ENCODE measurements at places on chromosomes 1 and 21.

DNA sequence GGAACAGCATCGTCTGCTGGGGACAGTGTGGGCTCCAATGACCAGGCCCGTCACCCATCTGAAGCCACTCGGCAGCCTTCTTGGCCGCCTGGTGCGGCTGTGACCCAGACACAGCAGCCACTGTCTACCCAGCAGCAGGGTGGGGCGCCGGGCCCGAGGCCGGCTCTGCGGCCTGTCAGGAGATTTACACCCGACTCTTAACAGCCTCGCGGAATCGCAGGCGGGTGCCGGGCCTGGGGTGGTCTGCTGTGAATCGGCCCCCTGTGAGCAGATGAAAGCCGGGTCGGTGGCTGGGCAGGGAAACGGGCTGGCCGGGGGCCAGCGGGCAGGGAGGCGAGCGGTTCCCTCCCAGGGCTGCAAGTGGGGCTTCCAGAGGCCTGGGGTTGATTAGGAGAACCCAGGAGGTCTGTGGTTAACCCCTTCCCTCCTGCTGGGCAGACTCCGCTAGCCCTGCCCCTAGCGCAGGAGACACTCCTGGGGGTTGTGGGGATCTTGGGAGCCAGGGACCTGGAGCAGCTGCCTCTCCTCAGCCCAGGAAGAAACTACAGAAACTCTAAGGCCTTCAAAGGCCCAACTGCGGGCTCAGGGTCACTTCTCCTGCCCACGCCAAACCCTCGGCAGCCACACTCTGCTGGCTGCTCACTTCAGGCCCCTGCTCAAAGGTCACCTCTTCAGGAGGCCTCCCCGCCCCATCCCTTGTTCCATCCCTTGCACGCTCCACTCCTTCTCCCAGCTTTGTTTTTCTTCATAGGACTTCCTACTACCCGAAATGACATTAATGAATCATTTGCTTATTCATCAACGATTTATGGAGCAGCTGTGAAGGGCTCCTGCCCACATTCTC, 15.6 kb downstream of the RUNX3 start:
- no peak for DNase-seq

DNA sequence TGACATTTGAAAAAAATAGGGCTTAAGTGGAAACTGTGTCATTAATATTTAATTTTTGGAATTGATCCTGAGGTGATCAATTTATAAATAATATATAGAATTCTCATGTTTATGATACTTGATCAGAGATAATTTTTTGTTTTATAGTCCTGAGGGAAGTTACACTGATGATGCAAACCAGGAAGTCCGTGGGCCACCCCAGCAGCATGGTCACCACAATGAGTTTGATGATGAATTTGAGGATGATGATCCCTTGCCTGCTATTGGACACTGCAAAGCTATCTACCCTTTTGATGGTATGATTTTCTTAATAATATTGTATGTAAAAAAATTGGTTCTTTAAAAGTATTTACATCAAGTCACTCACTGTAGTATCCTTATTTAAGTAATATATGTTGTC, 101.2 kb downstream of the FNBP1L start:
- DNase-seq, result no peak

DNA sequence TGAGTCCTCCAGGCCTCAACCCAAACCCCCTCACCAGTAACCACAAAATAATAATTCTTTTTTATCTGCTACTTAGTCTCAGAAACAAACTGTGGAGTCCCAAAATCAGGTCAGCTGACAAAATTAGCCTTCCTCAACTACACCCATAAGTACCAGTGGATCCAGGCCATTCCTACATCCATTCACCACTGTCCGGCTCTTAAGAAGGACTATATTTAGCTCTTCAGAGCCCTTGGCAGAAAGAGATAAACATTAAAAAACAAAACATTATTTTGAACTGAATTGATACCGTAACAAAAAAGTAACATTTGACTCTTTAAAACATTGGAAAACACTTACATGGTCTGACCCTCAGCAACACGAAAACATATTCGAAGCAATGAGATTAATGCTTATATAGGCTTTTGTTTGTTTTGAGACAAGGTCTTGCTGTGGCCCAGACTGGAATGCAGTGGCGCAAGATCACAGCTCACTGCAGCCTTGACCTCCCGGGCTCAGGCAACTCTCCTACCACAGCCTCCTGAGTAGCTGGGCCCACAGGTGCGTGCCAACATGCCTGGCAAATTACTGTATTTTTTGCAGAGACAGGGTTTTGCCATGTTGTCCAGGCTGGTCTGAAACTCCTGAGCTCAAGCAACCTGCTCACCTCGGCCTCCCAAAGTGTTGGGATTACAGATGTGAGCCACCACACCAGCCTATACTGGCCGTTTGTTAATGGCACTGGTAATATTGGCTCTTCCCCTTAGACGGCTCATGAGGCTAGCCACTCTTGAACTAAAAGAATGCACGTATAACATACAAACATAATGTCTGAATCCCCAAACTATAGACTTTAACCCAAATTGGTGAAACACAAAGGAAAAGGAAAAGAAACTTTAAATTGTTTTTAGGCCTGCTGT, 330.7 kb downstream of the SMYD3 start:
- no peak for DNase-seq

- DNase-seq, result no peak
Observed at GRCh38 chr1:197544553-197544952, 230.7 kb downstream of the DENND1B start.

DNA sequence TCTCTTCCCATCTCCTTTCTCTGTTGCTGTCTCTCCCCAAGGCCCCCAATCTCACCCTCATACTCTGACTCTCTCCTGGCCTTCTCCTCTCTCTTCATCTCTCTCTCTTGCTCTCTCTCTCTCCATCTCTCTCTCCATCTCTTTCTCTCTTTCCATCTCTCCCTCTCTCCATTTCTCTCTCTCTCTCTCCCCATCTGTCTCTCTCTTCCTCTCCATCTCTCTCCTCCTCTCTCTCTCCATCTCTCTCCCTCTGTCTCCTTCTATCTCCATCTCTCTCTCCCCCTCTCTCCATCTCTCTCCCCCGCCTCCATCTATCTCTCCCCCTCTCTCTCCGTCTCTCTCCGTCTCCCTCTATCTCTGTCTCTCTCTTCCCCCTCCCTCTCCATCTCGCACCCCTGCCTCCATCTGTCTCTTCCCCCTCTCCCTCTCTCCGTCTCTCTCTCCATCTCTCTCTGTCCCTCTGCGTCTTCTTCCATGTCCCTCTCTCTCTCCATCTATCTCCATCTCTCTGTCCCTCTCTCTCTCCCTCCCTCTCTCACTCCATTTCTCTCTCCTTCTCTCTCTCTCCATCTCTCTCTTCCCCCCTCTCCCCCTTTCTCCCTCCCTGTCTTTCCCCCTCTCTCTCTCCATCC, 16.0 kb upstream of the EPHA8 start:
- no peak for DNase-seq

GRCh38 chr1:223224465-223224864, 81.4 kb upstream of the TLR5 start:
- no peak for DNase-seq

DNA sequence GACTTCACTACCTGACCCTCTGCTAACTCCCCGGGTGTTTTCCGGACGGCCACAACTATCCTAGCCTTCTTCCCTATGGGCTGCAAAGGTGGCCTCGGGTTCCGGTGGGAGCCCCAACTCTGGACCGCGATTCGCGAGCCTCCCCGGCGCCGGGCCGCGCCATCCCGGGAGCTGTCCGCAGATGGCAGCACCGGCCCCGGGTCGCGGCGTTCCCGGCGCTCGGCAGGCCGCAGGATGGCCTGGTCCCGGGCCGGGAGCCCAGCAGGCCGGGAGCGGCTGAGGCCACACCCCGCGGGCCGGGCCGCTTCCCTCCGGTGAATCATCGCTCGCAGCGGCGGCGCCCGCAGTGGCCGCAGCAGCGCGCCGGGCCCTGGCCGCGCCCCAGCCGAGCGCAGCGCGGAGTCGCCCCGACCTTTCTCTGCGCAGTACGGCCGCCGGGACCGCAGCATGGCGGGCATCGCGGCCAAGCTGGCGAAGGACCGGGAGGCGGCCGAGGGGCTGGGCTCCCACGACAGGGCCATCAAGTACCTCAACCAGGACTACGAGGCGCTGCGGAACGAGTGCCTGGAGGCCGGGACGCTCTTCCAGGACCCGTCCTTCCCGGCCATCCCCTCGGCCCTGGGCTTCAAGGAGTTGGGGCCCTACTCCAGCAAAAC, at the start of gene CAPN2:
Gene CAPN2, plus strand, starts transcription at position 346 of the 656 bp plus-strand sequence. Its CDS starts 102 bp downstream, at position 448.
- no peak for DNase-seq

GRCh38 chr1:96968983-96969382, 247.4 kb downstream of the PTBP2 start:
- DNase-seq, result no peak

- DNase-seq, result no peak
Observed at GRCh38 chr1:205518661-205519540, 14.4 kb downstream of the CDK18 start.

- no peak for DNase-seq
Observed at GRCh38 chr1:206847337-206847834, 18.0 kb upstream of the IL20 start.

DNA sequence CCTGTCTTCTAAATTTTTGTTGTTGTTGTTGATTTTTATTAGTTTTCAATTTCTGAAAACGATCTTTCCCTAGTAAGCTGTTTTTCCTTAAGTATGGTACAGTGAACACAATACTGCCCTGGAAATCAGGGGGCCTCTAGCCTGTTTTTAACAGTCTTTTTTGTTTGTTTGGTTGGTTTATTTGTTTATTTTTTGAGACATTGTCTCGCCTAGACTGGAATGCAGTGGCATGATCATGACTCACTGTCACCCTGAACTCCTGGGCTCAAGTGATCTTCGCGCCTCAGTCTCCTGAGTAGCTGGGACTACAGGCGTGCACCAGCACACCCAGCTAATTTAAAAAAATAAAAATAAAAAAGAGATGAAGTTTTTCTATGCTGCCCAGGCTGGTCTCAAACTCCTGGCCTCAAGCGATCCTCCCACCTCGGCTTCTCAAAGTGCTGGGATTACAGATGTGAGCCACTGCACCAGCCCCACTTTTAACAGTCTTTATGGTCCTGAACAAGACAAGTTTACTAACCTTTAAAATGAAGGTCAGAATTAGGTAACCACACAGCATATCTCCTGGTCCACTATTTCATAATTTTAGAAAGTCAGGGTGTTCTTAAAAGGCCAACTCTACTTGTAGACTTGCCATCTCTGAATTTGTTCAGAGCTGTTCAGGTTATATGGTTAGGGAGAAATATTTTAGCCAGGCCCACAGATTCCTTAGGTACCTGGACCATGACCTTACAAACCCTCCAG, 35.4 kb downstream of the TBCE start:
- DNase-seq, result no peak

DNA sequence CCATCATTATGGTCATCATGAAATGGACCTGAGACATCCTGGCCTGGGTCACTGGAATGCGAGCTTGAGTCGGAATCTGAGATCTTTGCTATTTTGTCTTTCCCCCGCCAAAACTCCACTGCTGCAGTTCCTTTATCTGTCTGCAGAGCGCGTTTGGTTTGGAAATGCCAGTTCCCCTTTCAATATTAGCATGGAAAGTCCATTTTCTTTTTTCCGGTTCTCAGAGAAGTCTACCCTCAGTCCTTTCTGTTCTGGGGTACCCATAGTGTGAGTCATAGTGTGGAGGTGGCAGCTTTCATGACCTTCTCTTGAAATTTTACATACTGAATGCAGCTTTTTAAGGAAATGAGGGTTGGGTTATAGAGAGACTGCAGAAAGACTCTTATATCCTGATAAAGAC, 14.6 kb downstream of the CACNA1E start:
- DNase-seq, result no peak

GRCh38 chr1:43858324-43858723, 75.3 kb upstream of the ARTN start:
- no peak for DNase-seq

GRCh38 chr21:35477622-35478021, 428.5 kb upstream of the RUNX1 start:
- DNase-seq, result no peak

DNA sequence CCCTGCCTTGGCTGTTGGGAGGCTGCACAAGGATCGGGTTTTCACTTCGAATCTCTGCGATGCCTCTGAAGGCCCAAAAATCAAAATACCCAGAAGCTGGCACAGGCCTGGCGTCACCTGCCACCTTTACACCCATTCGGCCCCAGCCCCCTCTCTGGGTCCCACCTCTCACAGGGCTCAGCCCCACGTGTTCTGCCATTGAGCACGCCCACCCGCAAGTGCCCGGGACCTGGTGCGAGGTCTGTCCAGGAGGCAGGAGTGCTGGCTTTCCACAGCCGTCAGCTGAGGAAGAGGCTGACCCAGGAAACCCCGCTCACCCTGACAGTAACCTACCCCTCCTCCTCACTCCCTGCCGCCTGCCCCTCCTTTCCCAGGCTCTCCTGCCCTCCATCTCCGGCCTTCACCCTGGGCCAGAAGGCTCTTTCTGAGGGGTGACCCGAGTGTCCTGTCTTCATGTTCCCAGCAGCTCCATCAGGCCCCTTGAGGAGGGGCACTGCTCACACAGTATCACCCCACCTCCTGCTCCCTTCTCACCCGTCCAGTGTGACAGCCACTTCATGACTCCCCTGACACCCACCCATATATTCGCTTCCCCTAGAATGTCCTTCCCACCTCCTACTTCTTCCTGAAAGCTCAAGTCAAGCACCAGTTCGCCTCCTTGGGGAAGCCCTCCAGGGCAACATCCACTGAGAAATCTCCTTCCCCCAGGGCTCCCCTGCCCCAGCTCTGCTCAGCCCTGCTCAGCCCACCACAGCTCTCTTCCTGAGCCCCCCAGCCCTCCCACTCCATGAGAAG, 13.5 kb downstream of the RCC2 start:
- DNase-seq, result no peak

DNA sequence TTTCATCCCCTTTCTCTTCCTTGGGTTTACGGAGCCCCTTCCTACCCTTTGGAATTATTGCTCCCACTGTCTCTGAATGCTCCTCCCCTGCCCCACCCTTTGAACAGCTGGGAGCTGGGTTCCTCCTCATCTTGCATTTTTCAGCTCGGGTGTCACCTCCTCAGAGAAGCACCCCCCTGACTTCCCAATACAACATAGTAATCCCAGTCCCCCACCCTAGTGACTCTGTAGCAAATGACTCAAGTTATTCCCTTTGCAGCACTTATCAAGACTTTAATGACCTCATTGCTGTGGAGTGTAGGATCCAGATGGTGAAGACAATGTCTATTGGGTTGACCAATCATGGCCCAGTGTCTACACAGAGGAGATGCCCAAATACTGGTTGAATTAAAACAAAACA, 8.9 kb upstream of the VWA5B1 start:
- DNase-seq, result no peak

- no peak for DNase-seq
Observed at GRCh38 chr21:35162831-35163230, 113.7 kb upstream of the RUNX1 start.

DNA sequence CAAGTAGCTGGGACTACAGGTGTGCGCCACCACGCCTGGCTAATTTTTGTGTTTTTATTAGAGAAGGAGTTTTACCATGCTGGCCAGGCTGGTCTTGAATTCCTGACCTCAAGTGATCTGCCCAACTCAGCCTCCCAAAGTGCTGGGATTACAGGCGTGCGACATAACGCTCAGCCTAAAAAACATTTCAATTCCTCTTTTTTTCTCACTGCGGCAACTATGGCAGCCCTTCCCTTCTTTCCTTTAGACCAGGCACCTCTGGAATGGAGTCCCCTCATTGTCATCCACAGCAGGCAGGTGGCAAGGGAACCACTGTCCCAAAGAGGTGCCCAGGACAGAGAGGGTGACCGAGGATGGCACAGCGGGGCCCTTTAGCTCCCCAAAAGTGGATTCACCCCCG, 14.1 kb downstream of the CEP104 start:
- no peak for DNase-seq

Measured in activated T-cell treated with anti-CD3 and anti-CD28 coated beads for 24 hours (primary cell).